ENCODE measurements at places on chromosomes 4 and X. TPM values are rescaled to one million over a fixed set of nuclear protein-coding genes. Genes with fewer than 3 reads are reported as not detected.

Gene GATA1
- not detected for total RNA-seq

Gene MPC1L
- not detected for total RNA-seq

- H3K27ac ChIP-seq: peak overlapping the region; percentile 74
- H3K4me1 ChIP-seq: peaks cover 23% of the 10 kb centered on the region
- H3K27me3 ChIP-seq: no peaks in the 10 kb centered on the region
- DNase-seq: peak; percentile 50
- H3K4me3 ChIP-seq: no peak overlapping the region
Measured at GRCh38 chrX:39808471-39808917, 289.3 kb downstream of the BCOR start.

DNA sequence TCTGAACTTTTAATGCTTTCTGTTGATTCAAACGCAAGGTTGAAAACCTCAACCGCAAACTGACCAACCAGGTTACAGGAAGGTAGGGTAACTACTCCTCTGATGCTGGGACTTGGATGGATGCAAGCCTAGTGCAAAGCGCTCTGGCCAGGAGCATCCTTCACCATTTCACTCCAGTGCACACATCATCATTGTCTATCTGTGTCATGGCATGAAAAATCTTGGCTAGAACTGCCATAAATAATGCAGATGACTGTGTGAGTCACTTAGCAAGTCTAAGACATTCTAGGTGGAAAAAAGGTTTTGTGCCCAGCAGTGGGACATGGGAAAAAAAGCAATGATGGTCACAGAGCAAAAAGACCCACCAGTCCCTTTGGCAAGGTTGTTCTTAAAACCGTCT, 10.9 kb downstream of the ADGRA3 start:
- no peak for DNase-seq
- no peaks in the 10 kb centered on the region for H3K27me3 ChIP-seq
- no peak overlapping the region for H3K4me3 ChIP-seq
- H3K4me1 ChIP-seq: peaks cover 8% of the 10 kb centered on the region
- no peaks in the 10 kb centered on the region for H3K36me3 ChIP-seq

DNA sequence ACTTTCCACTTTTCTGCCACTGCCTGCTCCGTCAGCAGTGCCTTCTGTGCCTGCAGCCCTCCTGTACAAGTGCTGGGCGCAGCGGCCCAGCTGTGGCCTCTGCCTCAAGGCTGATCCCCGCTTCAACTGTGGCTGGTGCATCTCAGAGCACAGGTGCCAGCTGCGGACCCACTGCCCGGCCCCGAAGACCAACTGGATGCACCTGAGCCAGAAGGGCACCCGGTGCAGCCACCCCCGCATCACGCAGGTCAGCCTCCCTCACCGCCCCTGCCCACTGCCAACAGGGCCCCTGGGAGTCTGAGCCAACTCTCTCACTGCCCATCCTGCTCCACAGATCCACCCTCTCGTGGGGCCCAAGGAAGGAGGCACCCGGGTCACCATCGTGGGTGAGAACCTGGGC, 7.5 kb downstream of the PLXNA3 start:
- no peaks in the 10 kb centered on the region for H3K27me3 ChIP-seq
- no peak for DNase-seq
- no peak overlapping the region for H3K27ac ChIP-seq
- H3K36me3 ChIP-seq: no peaks in the 10 kb centered on the region
- H3K4me1 ChIP-seq: no peaks in the 10 kb centered on the region
- no peak overlapping the region for H3K4me3 ChIP-seq

DNA sequence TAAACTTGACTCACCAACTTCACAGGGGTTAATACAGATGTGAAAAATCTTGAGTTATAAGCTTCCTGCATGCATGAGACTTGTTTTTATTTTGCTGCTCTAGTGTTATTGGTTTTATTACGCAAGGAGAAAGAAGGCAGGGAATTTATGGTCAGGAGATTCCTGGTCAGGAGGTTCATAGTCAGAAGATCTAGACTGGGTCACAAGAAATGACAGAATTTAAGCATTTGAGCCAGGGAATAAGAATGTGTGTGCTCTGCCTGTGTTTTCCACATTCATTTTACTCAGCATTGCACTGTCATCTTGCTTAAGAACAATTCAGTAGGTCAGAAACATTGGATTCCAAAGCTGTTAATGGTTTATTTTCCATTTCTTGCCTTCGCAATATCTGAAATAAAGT, 2522.1 kb downstream of the ARAP2 start:
- no peaks in the 10 kb centered on the region for H3K36me3 ChIP-seq
- H3K4me3 ChIP-seq: no peak overlapping the region
- no peak for DNase-seq

GRCh38 chr4:11438647-11439046, 10.0 kb upstream of the HS3ST1 start:
- H3K27ac ChIP-seq: no peak overlapping the region
- no peaks in the 10 kb centered on the region for H3K27me3 ChIP-seq
- H3K36me3 ChIP-seq: no peaks in the 10 kb centered on the region
- no peak for DNase-seq
- H3K4me1 ChIP-seq: no peaks in the 10 kb centered on the region

Data from SJSA1 (cell line).